ENCODE measurements at places on chromosomes 1 and 21. TPM values are rescaled to one million over a fixed set of nuclear protein-coding genes. Genes with fewer than 3 reads are reported as not detected.

- DNase-seq = no peak
- peak overlapping the region; percentile 16 for H3K27ac ChIP-seq
- H3K4me1 ChIP-seq = peaks cover 78% of the 10 kb centered on the region
- H3K4me3 ChIP-seq = no peak overlapping the region
Observed at GRCh38 chr1:41626616-41627375, 142.3 kb upstream of the EDN2 start.

GRCh38 chr1:31985430-31985829 lies 28.2 kb upstream of the KHDRBS1 start:
- no peaks in the 10 kb centered on the region for H3K36me3 ChIP-seq
- peaks cover 65% of the 10 kb centered on the region for H3K4me1 ChIP-seq
- peak overlapping the region; percentile 53 for H3K4me3 ChIP-seq
- H3K27ac ChIP-seq = peak overlapping the region; percentile 86
- no peaks in the 10 kb centered on the region for H3K27me3 ChIP-seq

GRCh38 chr1:111559736-111560279 lies 56.4 kb upstream of the ADORA3 start:
- no peak for DNase-seq
- no peak overlapping the region for H3K27ac ChIP-seq
- peaks cover 13% of the 10 kb centered on the region for H3K4me1 ChIP-seq

- DNase-seq = no peak
- H3K4me1 ChIP-seq = no peaks in the 10 kb centered on the region
- H3K36me3 ChIP-seq = no peaks in the 10 kb centered on the region
- no peak overlapping the region for H3K4me3 ChIP-seq
- H3K27me3 ChIP-seq = peaks cover 10% of the 10 kb centered on the region
Observed at GRCh38 chr1:53180226-53180625, 16.4 kb upstream of the CPT2 start.

RHCE gene
- total RNA-seq = not detected

DNA sequence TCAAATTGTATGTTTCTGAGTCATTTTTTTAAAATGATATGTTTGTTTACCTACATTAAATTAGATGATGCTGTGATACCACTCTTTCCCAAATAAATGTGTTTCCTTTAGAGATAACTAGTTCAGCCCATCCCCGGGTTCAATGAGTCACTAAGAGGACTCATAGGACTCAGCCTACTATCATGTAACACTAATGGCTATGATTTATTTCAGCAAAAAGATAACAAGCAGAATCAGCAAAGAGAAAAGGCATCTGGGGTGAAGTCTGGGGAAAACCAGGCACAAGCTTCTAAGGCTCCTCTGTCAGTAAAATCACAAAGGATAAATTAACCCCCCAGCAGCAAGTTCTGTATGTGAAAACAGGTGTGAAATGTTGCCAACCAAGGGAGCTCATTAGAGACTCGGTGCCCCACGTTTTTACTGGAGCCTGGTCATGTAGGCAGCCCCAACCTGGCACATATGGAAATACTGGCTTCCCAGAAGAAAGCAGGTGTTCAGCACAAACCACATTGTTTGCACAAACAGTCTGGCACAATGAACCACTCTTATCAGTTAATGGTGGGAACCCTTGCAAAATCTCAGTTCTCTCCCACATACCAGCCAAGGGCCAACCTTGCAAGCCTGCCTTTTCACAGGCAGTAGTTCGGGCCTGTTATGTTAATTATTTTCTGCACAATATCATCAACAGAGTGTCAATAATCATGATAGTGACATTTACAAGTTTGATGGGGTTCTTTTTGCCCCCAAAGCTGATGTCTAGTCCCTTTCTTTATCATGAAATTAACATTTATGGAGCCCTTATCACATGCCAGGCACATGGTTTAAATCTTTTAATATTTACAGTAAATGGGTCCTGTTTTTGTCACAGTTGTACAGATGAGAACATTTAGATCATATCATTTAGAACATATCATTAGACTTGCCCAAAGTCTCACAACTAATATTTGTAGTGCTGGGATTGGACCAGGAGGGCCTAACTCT lies 23.1 kb upstream of the CNN3 start:
- DNase-seq = no peak
- no peaks in the 10 kb centered on the region for H3K36me3 ChIP-seq
- H3K27me3 ChIP-seq = no peaks in the 10 kb centered on the region
- H3K4me3 ChIP-seq = no peak overlapping the region
- no peaks in the 10 kb centered on the region for H3K4me1 ChIP-seq
- no peak overlapping the region for H3K27ac ChIP-seq
